ENCODE measurements at places on chromosomes 12 and 14.

DNA sequence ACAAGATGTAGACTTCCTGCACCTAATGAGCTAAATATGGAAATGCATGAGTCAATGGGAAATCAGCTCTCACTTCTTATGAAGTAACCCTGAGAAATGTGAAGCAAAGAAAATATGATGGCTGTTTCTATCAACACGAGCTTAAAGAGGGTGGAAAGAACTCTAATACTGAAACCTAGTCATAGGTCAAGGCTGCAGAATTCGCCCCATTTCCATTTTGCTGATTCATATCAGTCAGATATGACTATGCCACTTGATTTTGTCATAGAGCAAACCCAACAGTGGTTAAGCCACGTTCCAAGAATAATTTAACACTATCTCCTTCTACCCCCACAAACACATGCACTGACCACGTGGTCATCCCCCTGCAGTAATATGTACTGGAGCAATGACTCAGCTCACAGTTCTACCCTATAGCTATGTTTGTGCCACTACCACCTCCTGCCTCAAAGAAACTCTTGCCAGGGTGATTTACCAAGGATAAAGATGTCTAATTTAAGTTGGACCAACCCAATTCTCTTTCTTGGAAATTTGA is 157.5 kb downstream of the TMTC3 start:
- DNase-seq, result peak; percentile 99

- DNase-seq, result no peak
Measured at GRCh38 chr12:112574896-112575558, 156.3 kb downstream of the PTPN11 start.

- no peak for DNase-seq
Measured at GRCh38 chr12:22539055-22539454, 5.3 kb downstream of the C2CD5 start.

GRCh38 chr12:14263742-14264141 is 101.7 kb upstream of the ATF7IP start:
- no peak for DNase-seq

GRCh38 chr12:109330282-109331230 is 17.1 kb upstream of the MYO1H start:
- no peak for DNase-seq

- no peak for DNase-seq
Measured at GRCh38 chr12:88272456-88272855, 130.3 kb downstream of the TMTC3 start.

- DNase-seq, result no peak
Measured at GRCh38 chr14:103581954-103582703, 19.4 kb downstream of the COA8 start.

- no peak for DNase-seq
Measured at GRCh38 chr12:72618764-72619163, 346.6 kb downstream of the TRHDE start.

- no peak for DNase-seq
Measured at GRCh38 chr14:41607304-41607775, 664 bp downstream of the LRFN5 start.

- no peak for DNase-seq
Measured at GRCh38 chr12:72076558-72076915, 137.9 kb downstream of the TPH2 start.

DNA sequence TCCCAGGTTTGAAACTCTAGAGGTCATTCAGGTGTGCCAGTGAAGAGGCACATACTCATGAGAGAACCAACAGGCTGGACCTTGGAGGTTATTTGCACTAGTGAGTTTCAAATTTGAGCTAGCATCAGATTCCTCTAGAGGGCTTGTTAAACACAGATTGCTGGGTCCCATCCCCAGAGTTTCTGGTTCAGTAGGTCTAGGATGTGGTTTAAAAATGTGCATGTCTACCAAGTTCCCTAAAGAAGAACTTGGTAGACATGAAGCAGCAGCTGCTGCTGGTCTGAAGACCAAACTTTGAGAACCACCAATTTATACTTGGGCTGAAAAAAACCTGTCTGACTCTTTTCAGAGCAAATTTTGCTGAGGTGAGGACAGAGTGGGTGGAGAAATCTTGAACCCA is 61.7 kb downstream of the SUSD6 start:
- DNase-seq, result no peak

DNA sequence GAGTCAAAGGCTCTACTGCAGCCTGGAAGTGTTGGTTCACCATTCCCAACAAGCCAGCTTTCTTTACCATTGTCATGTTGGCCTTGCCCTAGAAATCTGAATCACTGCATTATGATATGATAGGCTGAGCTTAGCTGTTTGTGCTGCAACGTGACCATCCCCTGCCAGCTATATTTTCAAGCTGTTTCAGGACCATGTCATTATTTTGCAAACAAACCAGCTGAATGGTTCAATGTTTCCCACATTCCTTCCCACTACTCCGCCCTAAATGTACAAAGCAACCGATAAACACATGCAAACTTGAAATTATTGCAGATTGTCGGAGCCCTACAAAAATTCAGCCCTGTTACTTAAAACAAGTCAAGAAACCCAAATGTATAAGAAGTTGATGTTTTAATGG is 136.1 kb downstream of the KICS2 start:
- no peak for DNase-seq

DNA sequence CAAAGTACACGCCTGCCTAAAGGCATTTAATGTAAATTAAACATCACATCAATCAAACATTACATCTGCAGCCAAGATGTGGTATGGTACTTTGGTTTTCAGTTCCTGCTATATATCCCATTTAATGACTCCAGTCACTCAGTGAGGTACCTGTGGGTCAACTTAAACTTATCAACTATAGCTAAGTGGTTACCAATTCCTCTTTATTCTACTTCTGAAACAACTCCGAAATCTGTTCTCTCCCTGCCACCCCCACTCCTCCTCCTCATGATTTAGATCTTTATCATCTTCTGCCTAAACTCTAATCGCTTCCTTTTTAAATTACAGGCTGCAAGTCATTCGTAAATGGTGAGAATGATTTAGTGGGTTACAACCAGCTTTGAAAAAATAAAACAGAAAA is 57.9 kb downstream of the BCL2L14 start:
- no peak for DNase-seq

DNA sequence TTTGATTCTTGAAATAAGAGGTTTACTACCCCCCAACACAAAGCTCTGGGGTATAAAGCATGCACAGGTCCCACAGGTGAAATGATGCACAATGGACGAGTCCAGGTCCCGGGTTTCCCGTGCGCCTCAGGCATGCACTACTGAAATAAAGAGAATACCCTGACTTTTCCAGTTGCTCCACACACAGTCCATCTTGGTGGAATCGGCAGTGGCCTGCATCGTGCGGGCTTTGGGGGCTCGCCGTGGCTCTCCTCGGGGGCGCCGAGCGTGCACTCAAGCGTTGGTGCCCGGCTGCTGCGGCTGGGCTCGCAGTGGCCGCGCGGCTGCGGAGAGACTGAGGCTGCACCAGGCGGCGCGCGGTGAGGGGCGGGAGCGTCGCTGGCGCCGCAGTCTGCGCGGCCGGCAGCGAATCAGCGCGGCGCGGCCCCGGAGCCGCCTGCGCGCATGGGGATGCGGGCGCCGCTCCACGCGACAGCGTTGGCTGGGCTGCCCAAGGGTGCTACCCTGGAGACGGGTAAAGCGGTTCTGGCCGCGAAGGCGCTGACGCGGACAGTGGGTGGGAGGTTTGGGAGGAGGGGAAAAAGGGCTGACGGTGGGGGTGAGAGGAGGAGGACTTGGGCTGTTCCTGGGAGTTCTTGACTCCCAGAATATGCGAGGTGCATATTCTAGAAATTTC is 53.8 kb upstream of the CCDC175 start:
- no peak for DNase-seq

DNA sequence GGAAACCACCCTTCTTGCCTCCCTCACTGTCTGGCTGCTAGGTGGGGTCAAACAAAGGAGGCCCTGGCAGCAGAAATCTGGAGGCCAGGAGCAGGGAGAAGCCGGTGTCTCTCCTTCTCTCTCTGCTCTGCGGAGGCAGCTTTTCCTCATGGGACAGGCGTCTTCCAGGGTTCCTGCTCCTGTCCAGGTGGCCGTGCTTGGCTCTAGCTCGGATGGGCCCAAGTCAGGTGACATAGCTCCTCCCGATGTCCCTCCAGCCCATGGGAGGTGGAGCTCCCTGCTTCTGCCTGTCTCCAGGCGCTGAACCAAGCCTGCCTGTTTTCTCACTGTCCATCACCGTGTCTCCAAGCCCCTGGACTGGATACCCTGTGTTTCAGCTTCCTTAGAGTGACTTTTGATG is 30.5 kb upstream of the FZD10 start:
- no peak for DNase-seq

All from skeletal muscle cell (primary cell).